A549 treated with Mapracorat at 1 μM for 4 hours (cell line): ENCODE measurements at places on chromosomes 5 and 9. TPM values are rescaled to one million over a fixed set of nuclear protein-coding genes. Genes with fewer than 3 reads are reported as not detected.

PHF24 gene
- total RNA-seq: 0.07 to 0.42 TPM (median 0.24 TPM) in 5 replicates

URM1 gene
- 64.2 to 87.6 TPM (median 81.7 TPM) in 5 replicates for total RNA-seq

NMRK1 gene
- 5.3 to 7.5 TPM (median 5.5 TPM) in 5 replicates for total RNA-seq

ZBTB34 gene
- 3.3 to 4.0 TPM (median 3.6 TPM) in 5 replicates for total RNA-seq
